ENCODE measurements at places on chromosomes 1 and 21. TPM values are rescaled to one million over a fixed set of nuclear protein-coding genes. Genes with fewer than 3 reads are reported as not detected.

The CFH gene
- 151 TPM for total RNA-seq

The MYOG gene
- not detected for total RNA-seq

The LORICRIN gene
- not detected for total RNA-seq

The FABP3 gene
- 142 TPM for total RNA-seq

The RHOU gene
- total RNA-seq = 15.7 TPM

The CYYR1 gene
- 22.8 TPM for total RNA-seq

The KCNN3 gene
- 2.0 TPM for total RNA-seq

The ESRRG gene
- 0.09 TPM for total RNA-seq

The S100A2 gene
- 3.5 TPM for total RNA-seq

The HP1BP3 gene
- 149 TPM for total RNA-seq

The SPTA1 gene
- 0.56 TPM for total RNA-seq

The S1PR1 gene
- 39.7 TPM for total RNA-seq

The OR2AK2 gene
- not detected for total RNA-seq

The CFHR3 gene
- 0.79 TPM for total RNA-seq

The GSTM1 gene
- total RNA-seq = not detected

The CFAP74 gene
- not detected for total RNA-seq

The BACE2 gene
- 70.4 TPM for total RNA-seq

The DNMT3L gene
- not detected for total RNA-seq

The CD1D gene
- 1.4 TPM for total RNA-seq

The AXDND1 gene
- total RNA-seq = not detected

The CDCP2 gene
- total RNA-seq = 0.86 TPM

The TTLL10 gene
- 0.19 TPM for total RNA-seq

The SH2D1B gene
- 0.14 TPM for total RNA-seq

The FAM110D gene
- total RNA-seq = 4.7 TPM

The MIER1 gene
- 45.7 TPM for total RNA-seq

The GPR153 gene
- 9.3 TPM for total RNA-seq

The TRNP1 gene
- total RNA-seq = 10.7 TPM

The CEPT1 gene
- 29.2 TPM for total RNA-seq

The OR2T29 gene
- not detected for total RNA-seq

The CD1E gene
- not detected for total RNA-seq

The PAQR6 gene
- 0.43 TPM for total RNA-seq

The COL24A1 gene
- 0.38 TPM for total RNA-seq

The AADACL4 gene
- not detected for total RNA-seq

The ANGPTL7 gene
- 4.7 TPM for total RNA-seq

The TMEM82 gene
- total RNA-seq = not detected

The LHX8 gene
- total RNA-seq = not detected

The IKBKE gene
- 6.5 TPM for total RNA-seq

The CD84 gene
- 16.8 TPM for total RNA-seq

The OR2M4 gene
- total RNA-seq = not detected

The TPTE gene
- not detected for total RNA-seq

The CAPN8 gene
- not detected for total RNA-seq

The PADI2 gene
- total RNA-seq = 1.00 TPM

The GRIK3 gene
- 0.23 TPM for total RNA-seq

The TMEM52 gene
- not detected for total RNA-seq

The COL8A2 gene
- 35.9 TPM for total RNA-seq

The TMCO1 gene
- 63.9 TPM for total RNA-seq

The SPRR3 gene
- not detected for total RNA-seq

The RGS8 gene
- total RNA-seq = not detected

The HEYL gene
- total RNA-seq = 25.2 TPM

The AMY1C gene
- total RNA-seq = not detected

The NFYC gene
- total RNA-seq = 33.5 TPM

Data from posterior vena cava (tissue), 2 donors.